Activated CD8-positive, alpha-beta memory T cell treated with anti-CD3 and anti-CD28 coated beads for 1 hour (primary cell): ENCODE measurements at places on chromosomes 2 and 18.

DNA sequence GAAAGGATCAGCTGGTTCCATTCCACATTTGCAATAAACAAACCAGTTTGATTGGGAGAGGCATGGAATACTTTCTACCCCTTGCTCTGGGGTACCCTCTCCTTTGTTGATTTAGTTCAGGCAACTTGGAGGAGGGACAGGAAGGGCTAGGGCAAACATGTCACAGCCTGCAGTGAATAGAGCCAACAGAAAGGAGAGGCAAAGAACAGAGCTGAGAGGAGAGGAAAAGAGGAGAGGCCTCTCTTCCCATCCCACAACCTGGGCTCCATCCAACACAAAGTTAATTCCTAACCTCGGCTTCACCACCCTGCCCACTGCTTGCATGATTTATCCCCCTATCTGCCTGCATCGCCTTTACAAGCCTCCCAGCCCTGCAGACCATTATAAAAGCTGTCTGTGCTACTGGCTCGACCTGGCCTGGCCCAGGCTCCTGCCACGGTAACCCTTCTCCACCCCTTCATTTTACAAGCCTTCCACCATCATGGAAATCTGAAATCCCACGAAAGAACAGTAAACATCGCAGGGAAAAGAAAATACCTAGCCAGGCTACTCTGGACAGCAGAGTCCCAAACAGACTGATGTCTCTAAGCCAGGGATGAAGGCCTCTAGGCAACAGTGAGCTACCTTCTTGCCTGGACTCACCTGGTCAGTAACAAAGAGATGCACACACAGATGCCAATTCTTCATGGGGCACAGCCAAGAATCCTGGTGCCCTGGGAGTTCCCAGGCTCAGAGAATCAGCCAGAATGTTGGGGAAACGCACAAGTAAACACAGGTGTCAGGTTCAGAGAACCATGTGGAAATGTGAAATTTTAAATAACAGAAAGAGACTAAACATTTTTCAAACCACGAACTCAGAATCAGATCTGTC is 43.6 kb downstream of the NHEJ1 start:
- no peak for DNase-seq

DNA sequence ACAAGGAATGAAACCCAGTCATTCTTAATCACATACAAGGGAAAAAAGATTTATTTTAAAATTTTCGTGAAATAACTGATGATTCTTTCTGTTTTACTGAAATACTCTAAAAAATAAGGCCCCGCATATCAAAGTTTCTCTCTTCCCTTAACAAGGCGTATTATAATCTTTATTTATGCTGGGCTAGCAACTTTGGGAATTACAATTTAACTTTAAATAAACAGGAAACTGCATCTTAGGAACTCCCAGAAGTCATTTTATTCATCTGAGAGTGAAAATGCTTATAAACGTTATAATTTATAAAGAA is 166.7 kb downstream of the TCF4 start:
- no peak for DNase-seq

GRCh38 chr2:234479465-234479864 is 17.4 kb downstream of the ARL4C start:
- DNase-seq: no peak

DNA sequence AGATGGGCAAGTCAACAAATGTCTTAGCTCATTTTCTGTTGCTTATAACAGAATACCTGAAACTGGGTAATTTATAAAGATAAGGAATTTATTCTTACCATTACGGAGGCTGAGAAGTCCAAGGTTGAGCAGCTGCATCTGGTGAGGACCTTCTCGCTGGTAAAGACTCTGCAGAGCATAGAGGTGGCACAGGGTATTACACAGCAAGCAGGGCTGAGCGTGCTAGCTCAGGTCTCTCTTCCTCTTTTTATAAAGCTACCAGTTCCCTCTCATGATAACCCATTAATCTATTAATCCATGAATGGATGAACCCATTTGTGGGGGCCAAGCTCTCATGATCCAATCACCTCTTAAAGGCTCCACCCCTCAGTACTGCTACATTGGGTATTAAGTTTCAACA is 109.1 kb downstream of the CDK15 start:
- no peak for DNase-seq

DNA sequence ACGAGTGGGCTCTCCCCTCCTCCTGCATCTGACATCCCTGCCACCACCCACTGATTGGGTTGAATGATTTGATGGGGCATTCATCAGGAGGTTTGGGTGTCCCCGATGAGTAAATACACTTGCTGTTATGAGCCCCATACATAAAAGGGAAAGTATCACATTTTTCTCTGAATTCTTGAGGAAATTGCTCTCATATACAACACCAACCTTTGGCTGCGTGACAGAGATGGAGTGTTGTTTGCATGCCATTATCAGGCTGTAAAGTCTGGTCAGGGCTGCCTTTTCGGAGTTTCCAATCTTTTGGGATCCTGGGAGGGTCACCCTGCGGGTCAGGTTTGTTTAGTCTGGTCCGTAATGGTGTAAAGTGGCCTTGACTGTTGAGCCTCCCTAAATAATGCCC is 227.9 kb upstream of the SPRED2 start:
- no peak for DNase-seq

GRCh38 chr2:103152556-103152955 is 390.7 kb downstream of the TMEM182 start:
- no peak for DNase-seq

DNA sequence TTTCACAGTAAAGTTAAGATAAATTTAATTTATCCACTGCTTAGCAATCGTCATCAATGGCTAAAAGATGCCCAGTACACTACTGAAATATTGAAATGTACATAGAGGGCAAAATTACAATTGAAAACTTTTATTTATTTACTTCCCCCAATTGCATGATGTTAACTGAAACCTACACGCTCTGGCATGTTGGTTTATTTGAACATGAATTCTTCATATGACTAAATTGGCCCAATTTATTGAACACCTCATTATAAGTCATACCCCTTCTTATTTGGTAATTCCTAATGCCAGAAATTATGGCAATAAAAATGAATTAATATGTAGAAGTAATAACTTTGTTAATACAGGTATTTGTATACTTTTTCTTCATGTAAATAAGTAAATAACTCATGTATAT is 183.0 kb upstream of the ZC3H15 start:
- DNase-seq: no peak

DNA sequence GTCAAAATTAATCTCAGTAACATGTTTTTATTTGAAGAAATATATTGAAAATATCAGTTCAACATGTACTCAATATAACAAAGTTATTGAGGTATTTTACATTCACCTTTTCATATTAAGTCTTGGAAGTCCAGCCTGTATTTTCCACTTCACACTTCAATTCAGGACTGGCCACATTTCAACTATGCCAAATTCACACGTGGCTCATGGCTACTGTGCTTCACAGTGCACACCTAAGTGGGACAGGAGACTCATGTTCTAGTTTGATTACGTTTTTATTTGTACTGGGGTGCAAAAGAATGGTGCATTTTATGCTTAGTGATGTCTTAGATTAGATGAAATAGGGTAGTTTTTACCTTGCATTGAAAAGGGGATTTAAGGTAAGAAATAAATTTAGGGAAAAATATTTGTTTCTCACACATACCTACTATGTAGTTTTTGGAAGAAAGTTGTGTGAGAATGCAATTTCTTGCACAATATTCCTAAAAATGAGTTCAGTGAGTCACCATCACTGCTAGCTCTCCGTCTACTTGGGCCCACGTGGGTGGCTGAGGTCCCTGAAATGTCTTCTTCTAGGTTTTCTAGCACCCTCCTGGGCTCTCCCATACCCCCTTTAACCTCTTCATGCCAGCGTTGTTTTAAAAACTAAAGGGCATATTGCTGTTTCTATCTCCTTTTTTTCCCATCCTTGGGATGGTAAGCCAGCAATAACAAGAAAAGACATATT is 87.0 kb downstream of the ST6GAL2 start:
- DNase-seq: no peak

- no peak for DNase-seq
Measured at GRCh38 chr18:31646332-31647126, 37.9 kb downstream of the B4GALT6 start.

DNA sequence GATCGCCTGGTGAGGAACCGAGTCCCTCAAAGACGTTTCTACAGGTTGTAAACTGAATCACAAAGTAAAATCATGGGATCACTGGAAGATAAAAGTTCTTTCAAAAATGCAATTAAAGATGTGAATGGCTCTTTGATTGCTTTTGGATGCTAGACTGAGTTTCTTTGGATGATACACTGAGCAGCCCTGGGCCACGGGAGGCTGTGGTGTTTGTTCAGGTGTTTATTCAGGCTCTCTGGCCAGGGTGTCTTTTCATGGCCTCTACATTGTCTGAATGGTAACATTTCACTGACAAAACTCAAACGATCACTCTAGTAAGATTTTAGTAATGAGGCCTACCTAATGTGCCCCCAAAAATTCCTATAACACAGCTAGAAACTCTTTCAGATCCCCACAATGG is 48.4 kb upstream of the SPATS2L start:
- DNase-seq: no peak

GRCh38 chr2:28137221-28137620 is 246.7 kb downstream of the BABAM2 start:
- DNase-seq: no peak

GRCh38 chr18:41004324-41004723 is 950.7 kb upstream of the PIK3C3 start:
- no peak for DNase-seq

GRCh38 chr2:57204364-57204763 is 842.2 kb upstream of the VRK2 start:
- DNase-seq: no peak

DNA sequence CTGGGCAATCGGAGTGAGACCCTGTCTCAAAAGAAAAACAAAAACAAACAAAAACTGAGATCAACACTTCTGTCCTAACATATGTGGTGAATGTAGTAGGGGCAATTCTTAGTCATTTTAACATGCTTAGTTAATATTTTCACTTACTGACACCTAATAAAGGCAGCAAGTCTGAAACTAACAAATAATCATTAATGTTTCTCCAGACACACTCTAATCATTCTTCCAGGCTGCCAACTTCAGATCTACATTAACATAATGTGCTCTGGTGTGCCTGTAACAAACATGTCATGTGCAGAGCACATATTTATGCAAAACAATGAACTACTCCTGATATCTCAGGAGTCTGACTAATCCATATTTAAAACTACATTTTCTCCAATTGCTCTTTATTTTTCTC is 6.0 kb downstream of the KRCC1 start:
- no peak for DNase-seq
